Colonic mucosa (tissue), 4 donors: ENCODE measurements at places on chromosomes 3 and 15.

DNA sequence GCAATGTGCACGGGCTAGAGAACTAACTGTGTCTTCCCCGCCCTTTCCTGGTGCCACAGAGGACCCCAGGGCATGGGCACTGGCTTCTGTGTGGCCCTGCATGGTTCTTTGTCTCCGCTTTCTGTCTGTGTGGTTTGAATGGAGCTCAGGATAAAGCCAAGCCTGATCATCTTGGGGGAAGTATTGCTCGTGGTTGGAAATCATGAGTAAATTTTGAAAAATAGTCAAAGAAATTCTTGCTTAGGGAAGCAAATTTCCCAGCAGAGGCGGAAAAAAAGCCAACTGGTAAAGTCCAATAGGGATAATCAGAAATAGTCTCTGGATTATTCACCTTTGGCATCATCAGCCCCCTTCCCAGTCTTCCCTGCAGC, 55.4 kb downstream of the MAGEF1 start:
- DNase-seq = no peak
- no peaks in the 10 kb centered on the region for H3K27me3 ChIP-seq
- H3K36me3 ChIP-seq = no peaks in the 10 kb centered on the region
- no peak overlapping the region for H3K4me3 ChIP-seq
- H3K4me1 ChIP-seq = no peaks in the 10 kb centered on the region

- H3K27ac ChIP-seq = no peak overlapping the region
- H3K4me1 ChIP-seq = no peaks in the 10 kb centered on the region
- no peak for DNase-seq
Measured at GRCh38 chr3:182917134-182917533, 63.2 kb downstream of the DCUN1D1 start.

DNA sequence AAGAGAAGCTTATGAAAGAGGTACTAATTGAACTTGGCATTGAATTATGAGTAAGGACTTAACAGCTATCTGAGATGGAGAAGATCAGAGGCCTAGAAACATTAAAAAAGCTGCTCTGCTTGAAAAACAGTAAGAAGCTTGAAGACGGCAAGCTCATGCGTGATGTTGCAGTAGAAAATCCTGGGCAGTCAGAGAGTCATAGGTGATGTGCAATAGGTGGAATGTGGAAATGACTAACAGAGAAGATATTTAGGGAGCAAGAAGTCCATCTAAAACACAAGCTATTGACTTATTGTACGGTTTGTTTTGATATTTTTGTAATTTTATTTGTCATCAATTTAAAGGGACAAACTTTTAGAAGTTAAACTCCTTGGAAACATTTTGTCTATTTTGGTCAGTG, 1101.4 kb downstream of the ROBO2 start:
- H3K27me3 ChIP-seq = no peaks in the 10 kb centered on the region
- H3K4me3 ChIP-seq = no peak overlapping the region
- no peak overlapping the region for H3K27ac ChIP-seq
- H3K4me1 ChIP-seq = no peaks in the 10 kb centered on the region
- DNase-seq = no peak

DNA sequence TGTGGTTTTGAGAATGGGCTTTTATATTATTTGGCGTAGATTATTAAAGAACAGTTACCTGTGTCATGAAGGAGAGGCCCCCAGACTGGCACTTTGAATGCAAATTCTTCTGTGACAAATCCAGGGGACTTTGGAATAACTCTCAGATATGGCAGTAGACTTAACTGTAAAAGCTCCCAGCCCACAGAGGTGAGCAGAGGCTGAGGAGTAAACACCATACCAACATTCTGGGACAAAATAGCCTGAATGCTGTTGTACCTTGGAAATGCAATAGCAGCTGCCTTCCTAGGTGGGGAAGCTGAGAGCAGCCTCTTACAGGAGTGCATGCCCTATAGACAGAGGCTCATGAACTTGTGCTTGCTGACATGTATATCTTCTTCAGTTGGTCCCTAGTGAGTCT, 187.6 kb upstream of the CTDSPL start:
- H3K27ac ChIP-seq = no peak overlapping the region
- no peaks in the 10 kb centered on the region for H3K36me3 ChIP-seq

DNA sequence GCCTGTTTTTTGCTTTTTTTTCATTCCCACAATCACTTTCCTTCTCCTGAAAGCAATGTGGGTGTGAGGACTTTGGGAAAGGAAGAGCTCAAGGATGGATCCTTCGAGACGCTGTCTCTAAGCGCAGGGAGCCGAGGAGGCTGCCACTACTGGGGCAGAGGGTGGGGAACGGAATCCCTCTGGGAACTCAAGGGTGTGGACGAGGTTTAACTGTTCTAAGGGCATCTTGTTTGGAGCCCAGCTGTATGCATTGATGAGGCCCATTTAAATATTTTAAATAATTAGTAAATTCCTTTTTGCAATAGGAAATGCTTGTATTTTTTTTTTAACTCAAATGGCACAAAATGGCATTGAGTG, 124.4 kb upstream of the MEF2A start:
- H3K27me3 ChIP-seq = no peaks in the 10 kb centered on the region
- H3K36me3 ChIP-seq = no peaks in the 10 kb centered on the region
- peak overlapping the region; percentile 18 for H3K27ac ChIP-seq
- DNase-seq = no peak

- no peaks in the 10 kb centered on the region for H3K4me1 ChIP-seq
- H3K27ac ChIP-seq = no peak overlapping the region
Measured at GRCh38 chr15:50148362-50148963, 29.4 kb upstream of the ATP8B4 start.

DNA sequence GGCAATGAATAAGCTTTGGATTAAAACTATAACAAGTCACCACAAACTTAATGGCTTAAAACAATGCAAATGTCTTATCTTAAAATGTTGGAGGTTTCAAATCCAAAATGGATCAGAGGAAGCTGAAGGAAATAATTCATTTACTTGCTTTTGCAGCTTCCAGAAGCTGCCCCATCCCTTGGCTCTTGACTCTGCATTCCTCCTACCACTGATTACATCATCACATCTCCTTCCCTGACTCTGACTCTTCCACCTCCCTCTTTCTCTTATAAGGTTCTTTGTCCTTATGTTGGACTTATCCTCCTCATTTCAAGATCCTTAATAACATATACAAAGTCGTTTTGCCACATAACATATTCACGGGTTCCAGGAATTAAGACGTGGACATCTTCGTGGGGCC, 982.8 kb upstream of the ROBO1 start:
- H3K4me1 ChIP-seq = no peaks in the 10 kb centered on the region
- H3K27me3 ChIP-seq = no peaks in the 10 kb centered on the region
- H3K4me3 ChIP-seq = no peak overlapping the region
- no peak overlapping the region for H3K27ac ChIP-seq
- H3K36me3 ChIP-seq = no peaks in the 10 kb centered on the region

GRCh38 chr15:99496302-99496629, 69.5 kb upstream of the MEF2A start:
- H3K36me3 ChIP-seq = no peaks in the 10 kb centered on the region
- H3K4me1 ChIP-seq = no peaks in the 10 kb centered on the region
- no peak overlapping the region for H3K27ac ChIP-seq
- H3K27me3 ChIP-seq = no peaks in the 10 kb centered on the region

DNA sequence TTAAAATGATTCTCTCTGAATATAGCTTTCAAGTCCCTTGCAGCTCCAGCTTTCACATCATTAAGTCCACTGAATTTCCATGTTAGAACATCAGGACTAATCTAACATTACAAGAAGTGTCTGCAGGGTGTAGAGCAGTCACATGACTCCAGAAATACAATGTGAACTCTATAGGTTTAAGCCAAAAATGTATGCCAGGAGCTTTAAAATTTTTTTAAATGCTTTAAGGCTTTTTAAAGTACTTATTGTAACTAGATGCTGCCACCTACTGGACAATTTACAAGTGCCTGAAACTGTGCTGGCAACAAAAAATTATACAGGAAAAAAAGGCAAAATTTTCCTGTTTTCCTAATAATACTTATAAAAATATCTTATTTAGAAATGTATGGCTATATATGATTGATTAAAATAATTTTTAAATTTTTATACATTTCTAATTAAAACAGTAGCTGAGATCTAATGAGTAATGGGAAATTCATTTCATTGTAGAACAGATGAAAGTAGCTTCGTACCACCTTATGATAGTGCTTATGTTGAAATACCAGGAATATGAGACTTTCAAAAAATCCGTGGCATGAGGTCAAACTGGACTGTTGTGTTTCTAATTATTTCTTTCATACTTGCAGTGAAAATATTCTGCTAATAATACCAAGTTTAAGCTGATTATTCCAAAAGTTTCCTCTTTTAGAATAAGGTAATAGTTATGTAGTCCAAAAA, 25.7 kb downstream of the FSIP1 start:
- DNase-seq = peak; percentile 48
- no peaks in the 10 kb centered on the region for H3K27me3 ChIP-seq
- no peak overlapping the region for H3K27ac ChIP-seq
- H3K4me1 ChIP-seq = no peaks in the 10 kb centered on the region

GRCh38 chr3:136979684-136980083, 21.9 kb downstream of the IL20RB start:
- no peaks in the 10 kb centered on the region for H3K27me3 ChIP-seq
- H3K4me3 ChIP-seq = no peak overlapping the region
- H3K27ac ChIP-seq = no peak overlapping the region
- H3K36me3 ChIP-seq = no peaks in the 10 kb centered on the region
- DNase-seq = no peak

GRCh38 chr3:190809351-190809750, 53.1 kb downstream of the GMNC start:
- no peak overlapping the region for H3K4me3 ChIP-seq
- no peaks in the 10 kb centered on the region for H3K4me1 ChIP-seq
- no peaks in the 10 kb centered on the region for H3K27me3 ChIP-seq
- no peak overlapping the region for H3K27ac ChIP-seq
- no peaks in the 10 kb centered on the region for H3K36me3 ChIP-seq
- DNase-seq = no peak

GRCh38 chr3:142213298-142213697, 12.1 kb downstream of the GK5 start:
- no peak for DNase-seq
- no peaks in the 10 kb centered on the region for H3K36me3 ChIP-seq
- peaks cover 7% of the 10 kb centered on the region for H3K4me1 ChIP-seq
- H3K4me3 ChIP-seq = no peak overlapping the region
- H3K27ac ChIP-seq = no peak overlapping the region

GRCh38 chr15:89778861-89779260, 2.7 kb downstream of the MESP2 start:
- no peak overlapping the region for H3K27ac ChIP-seq
- H3K4me3 ChIP-seq = no peak overlapping the region
- H3K4me1 ChIP-seq = peaks cover 21% of the 10 kb centered on the region
- peak; percentile 64 for DNase-seq
- no peaks in the 10 kb centered on the region for H3K36me3 ChIP-seq

DNA sequence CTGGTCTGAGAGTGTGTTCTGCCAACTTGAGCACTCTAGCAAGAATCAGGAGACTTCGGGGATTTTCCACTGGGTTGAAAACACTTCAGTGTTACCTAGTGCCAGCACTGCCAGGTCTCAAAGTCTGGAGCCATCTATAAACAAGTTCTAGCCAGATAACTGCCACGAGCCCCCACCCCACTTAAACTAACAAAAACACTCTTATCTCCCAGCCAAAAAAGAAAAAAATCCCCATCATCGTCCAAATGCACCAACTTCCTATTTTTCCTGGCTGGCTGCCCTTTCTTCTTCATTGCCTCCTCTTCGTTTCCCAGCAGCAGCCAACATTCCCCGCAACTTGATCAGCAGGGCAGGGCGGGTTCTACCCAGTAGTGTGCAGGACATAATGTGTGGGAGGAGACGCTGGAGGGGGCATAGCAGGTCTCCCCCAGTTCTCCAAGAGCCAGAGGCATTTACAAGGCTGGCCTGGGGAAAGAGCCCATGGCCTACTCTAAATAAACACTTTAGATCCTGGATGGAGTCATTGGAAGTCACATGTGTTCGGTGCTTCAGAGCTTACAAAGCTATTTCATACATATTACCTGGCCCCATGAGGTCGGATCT, 29.5 kb downstream of the C2CD4B start:
- no peaks in the 10 kb centered on the region for H3K27me3 ChIP-seq
- peak; percentile 75 for DNase-seq
- H3K36me3 ChIP-seq = no peaks in the 10 kb centered on the region
- no peaks in the 10 kb centered on the region for H3K4me1 ChIP-seq
- H3K27ac ChIP-seq = peak overlapping the region; percentile 50

DNA sequence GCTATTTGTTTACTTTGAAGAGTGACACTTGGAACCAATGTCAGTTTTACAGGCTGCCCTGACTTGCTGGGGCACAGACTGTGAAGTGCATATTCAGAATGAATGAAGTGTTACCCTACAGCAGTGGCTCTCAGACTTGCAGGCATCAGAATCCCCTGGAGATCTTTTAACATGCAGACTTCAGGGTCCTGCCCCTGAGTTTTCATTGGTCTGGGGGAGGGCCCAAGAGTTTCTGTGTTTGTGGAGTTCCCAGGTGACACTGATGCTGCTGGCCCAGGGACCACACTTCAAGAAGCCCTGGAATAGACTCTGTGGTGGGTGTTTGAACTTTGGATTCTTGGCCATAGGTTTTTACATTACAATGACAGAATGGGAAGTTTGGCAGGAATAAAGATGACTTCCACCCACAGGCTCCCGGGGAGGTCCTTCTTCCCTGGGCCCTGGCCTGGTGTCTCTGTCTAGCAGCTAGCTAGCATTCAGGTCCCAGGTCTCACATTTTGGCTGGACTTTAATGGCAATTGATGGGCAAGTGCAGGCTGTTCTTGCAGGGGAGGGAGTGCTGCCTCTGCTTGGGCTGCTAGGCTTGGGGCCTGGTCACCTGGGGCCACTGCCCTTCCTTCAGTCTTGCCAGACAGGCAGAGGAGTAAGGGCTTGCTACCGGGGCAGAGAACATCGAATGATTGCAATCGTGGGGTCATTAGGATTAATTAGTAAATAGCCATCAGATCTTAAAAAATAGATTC, 149.0 kb downstream of the APBA2 start:
- H3K27me3 ChIP-seq = no peaks in the 10 kb centered on the region
- H3K4me1 ChIP-seq = no peaks in the 10 kb centered on the region
- no peak overlapping the region for H3K4me3 ChIP-seq
- DNase-seq = no peak
- H3K27ac ChIP-seq = no peak overlapping the region
